Islet precursor cell (in vitro differentiated cells): ENCODE measurements at places on chromosomes 12 and 14.

GRCh38 chr14:95664546-95664945, 21.7 kb upstream of the TCL1B start:
- no peak for DNase-seq

DNA sequence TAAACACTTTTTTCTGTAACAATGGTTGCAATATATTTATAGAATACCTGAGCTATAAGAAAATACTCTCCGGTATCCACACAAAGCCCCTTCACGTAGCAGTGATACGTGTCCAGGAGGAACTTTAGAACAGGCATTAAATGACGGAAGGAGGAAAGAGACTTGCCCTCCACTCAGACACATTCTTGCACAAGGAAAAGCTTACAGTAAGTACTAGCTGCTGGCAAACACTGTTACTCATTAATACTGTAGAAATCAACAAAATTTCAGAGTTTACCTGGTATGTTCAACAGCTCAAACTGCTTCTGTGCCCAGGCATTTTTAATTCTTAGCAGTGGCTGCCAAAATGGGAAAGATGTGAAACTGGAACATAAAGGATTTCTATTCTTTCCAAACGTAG, 41.7 kb downstream of the PRKD1 start:
- DNase-seq = no peak

GRCh38 chr14:102437997-102438915, 71.3 kb downstream of the ANKRD9 start:
- peak; percentile 86 for DNase-seq

GRCh38 chr14:100834082-100834793, 8.3 kb downstream of the MEG3 start:
- no peak for DNase-seq

- no peak for DNase-seq
Measured at GRCh38 chr14:32469388-32470160, 140.5 kb downstream of the AKAP6 start.

DNA sequence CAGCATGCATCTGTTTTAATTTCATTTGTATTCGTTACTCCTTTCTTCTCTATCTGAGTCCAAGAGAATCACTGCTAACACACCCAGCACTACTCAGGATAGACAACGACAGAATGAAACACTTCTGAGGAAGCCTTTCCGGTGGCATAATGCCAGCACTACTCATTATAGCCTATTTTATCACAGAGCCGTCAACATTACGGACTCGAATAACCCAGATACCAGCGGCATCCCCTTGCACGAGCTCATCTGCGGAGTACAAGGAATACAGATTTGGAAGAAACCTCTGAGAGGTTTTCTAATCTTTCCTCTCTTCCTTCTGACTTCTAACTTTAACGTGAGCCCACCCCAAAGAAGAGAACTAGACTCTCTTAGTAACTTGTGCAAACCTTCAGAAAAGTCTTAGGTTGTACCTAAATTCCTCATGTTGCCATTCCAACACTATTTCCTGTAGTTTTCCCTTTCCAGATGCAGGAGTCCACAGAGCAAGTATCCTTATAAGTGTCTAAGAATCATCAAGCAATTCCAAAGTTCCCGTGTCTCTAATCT, 248.1 kb downstream of the APAF1 start:
- no peak for DNase-seq

GRCh38 chr14:34302654-34303053, 159.4 kb downstream of the SPTSSA start:
- DNase-seq = no peak

- no peak for DNase-seq
Measured at GRCh38 chr12:113248051-113248825, 27.0 kb downstream of the TPCN1 start.

- DNase-seq = no peak
Measured at GRCh38 chr14:33376510-33376909, 437.8 kb downstream of the NPAS3 start.
